ENCODE measurements at places on chromosomes 12 and 14.

DNA sequence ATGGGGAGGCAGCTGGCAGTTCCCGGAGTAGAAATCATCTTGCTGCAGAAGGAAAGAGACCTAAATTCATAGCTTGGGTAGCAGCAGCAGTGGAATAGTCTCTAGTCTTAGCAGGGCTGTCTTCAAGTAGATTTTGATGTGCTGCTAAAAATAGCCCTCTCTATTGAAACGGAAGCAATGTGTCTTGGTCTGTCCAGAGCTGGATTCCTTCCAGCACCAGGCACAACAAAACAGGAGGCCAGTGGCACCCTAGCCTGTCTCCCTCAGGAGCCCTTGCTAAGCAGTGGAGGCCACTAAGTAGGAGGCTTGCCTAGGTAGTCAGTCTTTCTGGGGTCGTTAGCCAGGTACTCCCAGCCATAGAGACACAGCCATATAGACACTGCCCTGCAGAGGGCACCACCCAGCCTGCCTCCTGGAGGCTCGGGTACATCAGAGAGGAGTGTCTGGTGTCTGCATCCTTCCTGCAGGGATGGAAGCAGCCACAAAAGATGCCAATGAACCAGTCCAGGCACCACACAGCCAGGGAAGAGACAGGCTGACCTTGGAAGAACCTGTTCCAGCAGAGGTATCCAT lies 97.5 kb downstream of the CRACR2A start:
- DNase-seq: peak; percentile 29

- no peak for DNase-seq
Observed at GRCh38 chr12:94172031-94172430, 23.7 kb downstream of the PLXNC1 start.

DNA sequence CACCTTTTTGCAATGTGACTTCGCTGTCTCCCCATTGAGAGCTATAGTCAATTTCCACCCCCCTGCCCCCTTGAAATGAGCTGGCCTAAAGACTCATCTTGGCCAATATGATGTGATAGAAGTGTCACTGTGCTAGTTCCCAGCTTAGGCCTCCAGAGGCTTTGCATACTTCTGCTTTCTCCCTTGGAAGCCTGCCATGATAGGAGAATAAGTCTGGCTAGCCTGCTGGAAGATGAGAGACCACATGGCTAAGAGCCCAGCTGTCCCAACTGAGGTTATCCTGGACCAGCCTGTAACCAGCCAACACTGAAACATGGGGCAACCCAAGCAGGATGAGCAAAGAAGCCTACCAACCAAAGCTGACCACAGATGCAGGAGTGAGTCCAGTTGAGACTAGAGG lies 196.9 kb downstream of the GRIN2B start:
- no peak for DNase-seq

DNA sequence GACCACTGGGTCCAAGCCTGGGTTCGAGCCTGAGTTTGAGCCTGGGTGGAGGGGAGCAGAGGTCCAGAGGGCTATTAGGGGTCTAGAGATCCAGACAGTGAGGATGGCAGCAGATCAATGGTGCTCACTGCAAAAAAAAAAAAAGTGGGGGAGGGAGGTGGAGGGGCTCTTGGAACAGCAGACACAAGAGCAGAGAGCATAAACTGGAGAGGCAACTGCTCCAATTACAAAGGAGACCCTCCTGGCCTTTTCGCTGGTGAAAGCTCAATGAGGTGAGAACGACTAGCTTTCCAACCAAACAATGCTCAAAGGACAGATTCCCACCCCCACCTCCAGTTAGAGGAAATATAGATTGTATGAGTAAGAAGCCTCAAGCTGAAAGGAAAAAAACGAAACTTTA lies 124.2 kb upstream of the TSPAN8 start:
- no peak for DNase-seq

DNA sequence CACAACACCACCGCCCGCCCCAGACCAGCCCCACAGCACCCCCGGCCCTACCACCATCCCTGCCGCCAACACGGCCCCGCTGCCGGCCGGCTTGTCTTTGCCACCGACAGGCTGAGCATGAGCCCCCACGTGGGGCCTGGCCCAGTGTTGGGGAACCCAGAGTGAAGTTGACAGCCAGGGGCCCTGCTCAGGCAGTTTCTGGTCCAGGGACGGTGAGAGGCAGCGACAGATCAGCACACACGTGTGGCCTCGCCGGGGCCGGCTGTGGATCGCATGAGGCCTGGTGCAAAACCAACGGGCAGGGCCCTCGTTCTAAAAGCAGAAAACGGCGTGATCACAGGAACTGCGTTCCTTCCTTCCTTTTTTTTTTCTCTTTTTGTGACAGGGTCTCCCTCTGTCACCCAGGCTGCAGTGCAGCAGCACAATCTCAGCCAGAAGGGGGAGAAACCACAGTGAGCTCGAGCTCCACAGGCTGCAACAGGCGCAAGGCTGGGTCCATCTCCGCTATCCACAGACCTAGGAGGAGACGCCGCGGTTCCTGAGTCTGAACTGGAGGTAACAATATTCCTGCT lies 50.5 kb upstream of the FBRSL1 start:
- DNase-seq: no peak

DNA sequence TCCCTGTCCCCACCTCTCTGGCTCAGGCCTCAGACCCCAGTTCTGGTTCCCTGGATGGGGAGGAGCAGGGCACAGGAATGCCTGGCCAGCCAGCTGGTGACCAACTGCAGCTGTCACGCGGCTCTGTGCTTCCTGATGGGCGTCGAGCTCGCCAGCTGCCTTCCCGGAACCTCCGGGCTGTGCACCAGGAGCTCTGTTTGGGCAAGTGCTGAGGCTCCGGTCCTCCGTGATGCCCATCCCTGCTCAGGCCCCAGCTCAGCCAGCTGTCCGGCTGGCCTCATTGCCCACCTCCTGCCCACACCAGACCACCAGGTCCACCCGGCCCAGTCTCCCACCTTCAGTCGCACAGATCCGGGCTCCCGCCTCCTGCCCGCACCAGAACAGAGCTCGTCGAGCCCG lies 4.8 kb downstream of the IFFO1 start:
- DNase-seq: no peak

GRCh38 chr12:4477129-4477528 lies 31.5 kb upstream of the FGF6 start:
- DNase-seq: no peak

DNA sequence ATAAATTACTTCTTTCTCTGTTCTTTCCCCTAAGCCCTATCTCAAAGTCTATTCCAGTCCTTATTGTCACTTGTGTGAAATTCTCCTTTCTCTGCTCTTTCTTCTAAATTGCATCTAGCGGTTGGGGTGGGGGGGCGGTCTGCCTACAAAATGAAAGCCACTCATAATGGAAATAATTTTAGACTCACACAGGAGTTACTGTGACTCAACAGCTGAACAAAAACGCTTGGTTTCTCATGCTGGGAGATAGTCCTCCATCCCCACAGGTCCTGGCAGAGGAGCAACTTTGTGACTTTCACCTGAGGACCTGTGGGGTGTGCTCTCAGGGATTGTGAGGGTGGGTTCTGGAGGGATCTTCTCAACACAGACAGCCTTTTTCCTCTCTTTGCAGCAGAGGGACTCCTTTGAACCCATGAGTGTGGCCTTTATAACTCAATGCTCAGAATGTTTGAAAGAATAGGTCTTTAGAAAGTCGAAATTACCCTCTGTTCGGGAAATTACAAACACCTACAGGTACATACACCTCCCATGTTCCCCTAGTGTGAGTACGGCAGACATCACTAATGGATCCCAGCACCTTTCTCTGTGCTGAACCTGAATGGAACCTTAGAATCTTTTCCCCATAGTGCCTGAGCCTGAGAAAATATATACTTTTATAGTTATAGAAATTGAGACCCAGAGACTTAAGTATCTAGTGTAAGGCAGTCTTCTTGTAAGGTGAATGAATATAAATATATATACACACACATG lies 109.7 kb downstream of the CHST11 start:
- DNase-seq: no peak

- DNase-seq: no peak
Observed at GRCh38 chr12:57176139-57176477, 28.7 kb upstream of the LRP1-AS start.

- DNase-seq: peak; percentile 60
Observed at GRCh38 chr14:90508536-90509254, 111.9 kb downstream of the CALM1 start.

GRCh38 chr12:95253386-95253785 lies 35.8 kb downstream of the VEZT start:
- DNase-seq: no peak

- no peak for DNase-seq
Observed at GRCh38 chr14:33754261-33754660, 196.6 kb downstream of the EGLN3 start.

DNA sequence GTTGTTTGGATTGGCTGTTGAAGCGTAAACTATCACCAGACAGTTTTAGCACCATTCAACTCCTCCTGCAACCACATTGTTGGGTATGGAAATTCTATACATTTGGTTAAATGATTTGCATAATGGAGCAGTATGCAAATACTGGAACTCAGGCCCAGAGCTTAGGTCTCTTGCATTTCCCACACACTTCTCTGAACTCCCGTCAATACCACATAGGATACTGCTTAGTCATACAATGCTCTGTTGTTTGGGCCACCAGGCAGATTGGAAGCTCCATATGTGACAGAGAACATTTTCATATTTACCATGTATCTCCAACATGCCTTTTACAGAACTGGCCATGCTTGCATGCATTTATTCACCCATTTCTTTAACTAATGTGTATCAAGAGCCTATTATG lies 78.0 kb downstream of the IFNG start:
- no peak for DNase-seq

- DNase-seq: no peak
Observed at GRCh38 chr12:3202734-3203446, 125.7 kb downstream of the TSPAN9 start.

DNA sequence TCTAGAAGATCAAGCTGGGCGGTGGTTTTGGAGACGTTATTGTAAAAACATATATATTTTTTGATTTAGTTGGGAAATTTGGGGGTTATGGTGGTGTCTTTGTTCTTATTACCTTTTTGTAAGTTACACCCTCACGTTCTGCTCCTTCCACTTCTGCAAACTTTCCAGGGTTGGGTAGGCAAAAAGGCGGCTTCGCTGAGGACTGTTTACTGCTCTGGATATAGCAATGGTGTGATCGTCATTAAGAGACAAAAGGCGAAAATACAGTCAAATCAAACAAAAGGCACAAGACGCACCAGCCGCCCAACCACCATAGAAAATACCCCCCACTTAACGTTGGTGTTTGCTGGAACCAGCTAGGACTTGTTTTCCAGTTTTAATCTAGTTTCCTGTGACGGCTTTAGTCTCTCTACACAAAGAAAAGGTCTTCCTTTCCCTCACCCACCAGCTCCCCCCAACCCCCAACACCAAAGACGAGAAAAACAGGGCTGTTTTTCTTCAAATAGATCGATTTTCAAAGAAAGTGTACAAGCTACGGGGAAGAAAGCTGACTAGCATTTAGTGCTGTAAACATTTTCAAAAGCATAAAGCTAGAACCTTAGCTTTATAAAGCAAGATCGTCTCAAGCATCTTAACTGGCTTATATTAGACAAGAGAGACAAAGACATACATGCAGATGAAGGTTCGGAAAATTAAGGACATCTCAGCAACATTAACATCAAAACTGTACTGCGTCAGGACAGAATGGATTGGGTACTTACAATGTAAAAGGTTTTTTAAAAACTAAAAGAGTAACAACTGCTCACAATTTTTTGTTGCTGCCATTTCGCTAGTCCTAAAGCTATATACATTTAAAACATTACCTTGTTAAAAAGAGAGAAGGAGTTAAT lies 2.0 kb upstream of the SETD1B start:
- peak; percentile 39 for DNase-seq

- DNase-seq: no peak
Observed at GRCh38 chr12:129659961-129660622, 243.7 kb downstream of the TMEM132D start.

GRCh38 chr14:69355154-69355597 lies 42.9 kb downstream of the ERH start:
- no peak for DNase-seq

GRCh38 chr12:75977590-75977951 lies 54.0 kb downstream of the PHLDA1 start:
- DNase-seq: no peak

GRCh38 chr12:121590476-121591143 lies 9.8 kb upstream of the KDM2B start:
- no peak for DNase-seq

DNA sequence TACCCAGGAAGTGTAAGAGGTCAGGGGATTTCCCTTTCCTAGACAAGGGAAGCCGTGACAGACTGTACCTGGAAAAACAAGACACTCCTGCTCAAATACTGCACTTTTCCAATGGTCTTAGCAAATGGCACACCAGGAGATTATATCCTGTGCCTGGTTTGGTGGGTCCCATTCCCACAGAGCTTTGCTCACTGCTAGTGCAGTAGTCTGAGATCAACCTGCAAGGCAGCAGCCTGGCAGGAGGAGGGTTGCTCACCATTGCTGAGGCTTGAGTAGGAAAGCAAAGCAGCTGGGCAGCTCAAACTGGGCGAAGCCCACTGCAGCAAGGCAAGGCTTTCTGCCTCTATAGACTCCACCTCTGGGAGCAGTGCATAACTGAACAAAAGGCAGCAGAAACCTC lies 1.0 kb upstream of the RDH16 start:
- DNase-seq: no peak

DNA sequence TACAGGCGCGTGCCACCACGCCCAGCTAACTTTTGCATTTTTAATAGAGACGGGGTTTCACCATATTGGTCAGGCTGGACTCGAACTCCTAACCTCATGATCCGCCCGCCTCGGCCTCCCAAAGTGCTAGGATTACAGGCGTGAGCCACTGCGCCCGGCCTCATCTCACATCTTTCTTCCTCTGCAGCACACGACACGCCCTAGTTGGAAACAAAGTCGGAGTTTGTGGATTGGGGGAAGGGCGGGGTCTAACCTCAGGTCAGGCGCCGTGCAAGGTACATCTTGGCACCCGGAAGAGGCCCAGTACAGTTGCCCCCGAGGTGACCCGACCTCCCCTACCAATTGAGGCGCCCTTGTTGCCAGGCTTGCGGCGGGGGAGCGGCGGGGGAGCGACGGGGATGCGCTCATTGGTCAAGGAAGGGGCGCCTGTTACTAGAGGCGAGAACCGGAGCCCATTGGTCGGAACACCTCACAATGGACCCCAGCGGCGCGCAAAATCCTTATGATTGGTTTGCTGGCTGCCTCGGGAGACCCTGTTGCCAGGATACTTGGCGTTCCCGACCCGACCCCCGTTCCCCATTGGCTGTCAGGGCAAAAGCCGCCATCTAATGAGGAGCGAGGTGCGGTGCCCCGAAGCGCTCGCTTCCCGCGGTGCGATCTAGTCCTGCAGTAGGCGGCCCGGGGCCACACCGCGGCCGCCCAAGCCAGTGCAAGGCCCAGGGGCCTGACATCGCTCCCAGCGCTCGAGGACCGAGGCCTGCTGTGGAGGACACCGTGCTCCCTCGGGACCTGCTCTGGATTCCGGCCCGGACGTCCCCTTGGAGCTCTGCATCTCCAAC lies at the start of gene REC8:
REC8 (plus strand) TSS at position 659 of the 839 bp plus-strand sequence. CDS start 473 bp downstream, outside the sequence.
- DNase-seq: peak; percentile 94

GRCh38 chr12:126784328-126784921 lies 1482.5 kb upstream of the TMEM132C start:
- peak; percentile 37 for DNase-seq

DNA sequence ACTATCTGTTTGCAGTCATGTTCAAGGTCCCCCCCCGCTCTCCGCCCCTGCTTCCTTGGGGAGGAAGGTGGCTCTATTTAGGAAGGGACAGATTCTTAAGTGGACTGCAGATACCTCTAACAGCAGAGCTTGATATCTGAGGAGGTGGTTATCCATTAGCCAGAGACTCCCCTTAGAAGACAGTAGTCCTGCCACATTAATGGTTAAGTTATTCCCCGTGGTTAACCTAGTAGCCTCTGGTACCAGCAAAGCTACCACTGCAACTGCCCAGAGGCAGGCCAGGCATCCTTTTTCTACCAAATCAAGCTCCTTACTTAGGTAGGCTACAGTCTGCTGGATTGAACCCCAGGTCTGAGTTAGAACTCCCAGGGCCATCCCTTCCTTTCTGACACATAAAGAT lies 162.1 kb upstream of the AVPR1A start:
- no peak for DNase-seq

Data from DMS153 (cell line).